ENCODE measurements at places on chromosomes 11 and 22.

DNA sequence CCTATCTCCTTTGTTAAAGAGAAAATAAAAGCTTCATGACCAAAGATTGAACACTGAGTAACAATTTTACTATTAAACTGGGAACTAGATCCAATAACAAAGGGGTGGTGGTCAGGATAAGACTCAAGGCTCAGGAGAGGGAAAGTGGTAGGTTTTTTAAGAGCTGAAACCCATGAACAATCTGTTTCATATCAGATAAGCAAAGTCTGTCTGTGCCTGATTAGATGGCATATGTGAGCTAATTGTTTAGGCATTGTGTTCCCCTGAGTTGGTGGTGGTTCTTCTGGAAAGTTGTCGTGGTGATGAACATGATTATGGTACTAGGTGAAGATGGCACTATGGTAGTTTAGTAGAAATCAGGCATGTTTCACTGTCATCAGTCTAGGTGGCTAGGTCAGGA, 24.4 kb downstream of the USP47 start:
- no peak for DNase-seq

GRCh38 chr11:1762537-1763302, 1.0 kb downstream of the CTSD start:
- DNase-seq, result no peak

GRCh38 chr11:77783025-77783424, 37.5 kb downstream of the RSF1 start:
- no peak for DNase-seq

GRCh38 chr11:134949121-134950090, 537.4 kb upstream of the B3GAT1 start:
- DNase-seq, result no peak

DNA sequence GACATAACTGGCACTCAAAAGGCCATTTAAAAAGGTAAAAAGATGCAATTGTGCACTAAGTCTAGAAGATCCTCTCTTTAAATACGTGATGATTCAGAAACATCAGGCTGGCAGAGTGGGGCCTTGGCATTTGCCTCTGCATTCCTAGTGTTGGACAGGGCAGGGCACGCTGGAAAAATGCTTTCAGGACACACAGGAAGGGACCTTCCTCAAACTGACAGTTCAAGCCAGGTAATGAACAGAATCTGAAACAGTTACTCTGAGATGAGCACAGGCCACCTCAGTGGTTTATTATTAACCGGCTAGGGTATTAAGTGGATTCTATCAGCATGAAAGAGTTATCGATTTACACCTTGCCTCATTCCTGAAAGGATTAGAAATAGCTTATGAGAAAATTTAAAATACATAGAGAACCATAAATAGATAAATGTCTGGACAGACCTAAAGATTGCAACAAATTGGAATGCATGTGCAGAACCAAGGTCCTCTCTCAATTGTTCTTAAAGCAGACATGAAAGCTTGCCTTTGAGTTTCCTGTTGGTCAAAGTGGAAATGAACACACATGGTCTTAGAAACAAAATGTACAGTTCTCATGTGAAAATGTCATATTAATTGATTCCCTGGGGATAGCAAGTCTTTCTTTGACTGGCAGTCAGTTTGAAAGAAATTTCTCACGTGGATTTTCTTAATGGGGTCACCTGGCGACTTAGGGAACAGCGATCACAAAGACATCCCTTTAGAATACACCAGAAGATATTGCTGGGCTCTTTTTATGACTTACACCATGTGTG, 21.5 kb upstream of the CSNK2A3 start:
- DNase-seq, result no peak

- no peak for DNase-seq
Observed at GRCh38 chr22:46104170-46104880, 46.0 kb upstream of the PPARA start.

GRCh38 chr22:20627432-20627831, 120.0 kb downstream of the MED15 start:
- DNase-seq, result no peak

DNA sequence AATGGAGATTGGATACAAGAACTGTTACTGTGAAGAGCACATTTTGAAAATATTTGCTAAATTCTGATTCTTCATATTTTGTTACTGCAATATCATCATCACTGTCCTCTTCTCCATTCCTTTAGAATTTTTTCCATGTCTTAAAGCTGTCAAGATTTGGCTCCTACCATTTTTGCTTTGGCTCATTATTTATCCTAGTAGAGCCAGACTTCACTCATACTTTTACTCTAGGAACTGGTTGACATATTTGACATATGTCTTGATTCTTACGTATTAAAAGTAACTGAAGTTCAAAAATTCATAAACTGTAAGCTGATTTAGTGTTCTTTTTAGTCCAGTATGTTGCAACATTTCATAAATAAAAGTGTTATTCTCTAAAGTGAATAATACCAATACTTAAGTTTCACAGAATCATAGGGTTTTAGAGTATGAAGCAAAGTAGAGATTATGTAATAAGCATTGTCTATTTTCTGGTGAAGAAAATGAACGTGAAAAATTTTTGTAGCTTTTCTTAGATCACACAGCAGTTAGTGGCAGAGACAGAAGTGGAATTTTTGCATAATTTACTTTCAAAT, 225.6 kb downstream of the TMEM135 start:
- no peak for DNase-seq

DNA sequence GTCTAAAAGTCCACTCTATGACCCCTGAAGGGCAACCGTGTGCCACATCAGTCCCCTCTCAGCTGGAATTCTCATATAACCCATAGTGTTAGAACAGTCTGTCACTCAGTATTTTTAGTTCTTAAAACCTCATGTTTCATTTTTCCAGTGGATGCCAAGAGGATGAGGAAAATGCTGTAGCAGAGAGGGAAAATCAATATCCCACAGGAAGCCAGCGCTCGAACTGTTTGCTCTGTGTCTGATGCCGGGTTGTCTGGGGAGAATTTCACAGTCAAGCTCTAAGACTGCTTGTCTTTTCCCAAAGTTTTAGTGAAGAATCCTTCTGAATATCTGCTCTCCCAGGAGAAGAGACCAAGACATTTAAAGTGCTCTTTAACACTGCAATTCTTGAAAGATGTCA, 360.9 kb downstream of the OPCML start:
- no peak for DNase-seq
